Activated B cell treated with CpG ODN at 0.5 μM for 24 hours (primary cell): ENCODE measurements at places on chromosomes 12 and 14.

DNA sequence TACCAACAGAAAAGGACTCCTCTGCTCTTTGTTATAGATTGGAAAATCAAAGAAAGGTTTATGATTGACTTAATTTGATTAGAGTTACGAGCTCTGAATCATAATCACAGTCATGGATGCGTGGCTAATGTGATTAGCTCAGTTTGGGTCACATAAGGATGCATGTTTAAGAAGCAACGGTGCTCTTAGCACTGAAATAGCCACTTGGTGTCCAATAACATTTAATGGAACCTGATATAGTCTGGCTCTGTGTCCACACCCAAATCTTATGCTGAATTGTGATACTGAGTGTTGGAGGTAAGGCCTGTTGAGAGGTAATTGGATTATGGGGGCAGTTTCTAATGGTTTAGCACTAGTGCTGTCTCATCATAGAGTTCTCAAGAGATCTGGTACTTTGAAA, 501.6 kb downstream of the SLC6A15 start:
- no peak for DNase-seq

GRCh38 chr12:121364683-121365121, 12.5 kb upstream of the ANAPC5 start:
- no peak for DNase-seq

DNA sequence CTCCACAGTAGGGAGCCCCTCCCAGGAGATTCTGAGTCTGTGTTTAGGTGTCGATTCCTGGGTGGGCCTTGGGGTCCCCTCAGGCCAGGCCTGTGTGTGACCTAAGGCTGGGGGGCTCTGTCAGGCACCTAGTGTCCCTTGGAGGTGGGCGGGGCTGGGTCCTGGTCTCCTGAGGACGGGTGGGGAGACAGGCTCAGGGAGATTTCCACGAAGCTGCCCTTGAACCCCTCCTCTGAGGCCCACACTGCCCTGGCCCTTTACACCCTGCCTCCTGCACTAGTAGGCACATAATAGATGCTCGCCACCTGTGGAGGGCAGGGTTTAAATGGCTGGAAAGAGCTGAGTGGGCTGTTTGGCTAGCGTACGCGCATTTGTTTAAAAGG, 32.9 kb downstream of the MEG3 start:
- no peak for DNase-seq

DNA sequence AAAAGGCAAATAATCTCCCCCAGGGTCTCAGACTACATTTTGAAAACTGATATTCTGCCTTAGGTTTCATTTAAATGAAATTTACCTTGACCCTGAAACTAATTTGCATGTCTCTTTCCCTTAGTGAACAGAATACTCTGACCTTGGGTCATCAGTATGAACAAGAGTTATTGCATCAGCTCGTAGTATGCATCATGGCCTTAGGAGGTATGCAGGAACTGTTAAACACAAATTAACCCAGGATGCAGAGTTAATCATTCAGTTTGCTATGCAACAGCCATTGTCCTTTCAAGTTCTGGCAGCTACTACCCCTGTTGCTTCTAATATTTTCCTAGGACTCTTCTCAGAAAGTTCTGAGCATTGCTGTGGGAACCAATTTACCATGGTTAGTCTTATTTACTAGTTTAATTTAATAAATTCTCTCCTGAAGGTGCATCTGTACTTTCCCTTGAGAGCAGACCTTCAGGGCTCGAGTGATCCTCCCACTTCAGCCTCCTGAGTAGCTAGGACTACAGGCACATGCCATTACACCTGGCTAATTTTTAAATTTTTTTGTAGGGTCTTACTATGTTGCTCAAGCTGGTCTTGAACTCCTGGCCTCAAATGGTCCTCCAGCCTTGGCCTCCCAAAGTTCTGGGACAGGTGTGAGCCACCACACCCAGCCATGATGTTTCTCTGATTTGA, 126.7 kb downstream of the TTC6 start:
- DNase-seq: no peak

DNA sequence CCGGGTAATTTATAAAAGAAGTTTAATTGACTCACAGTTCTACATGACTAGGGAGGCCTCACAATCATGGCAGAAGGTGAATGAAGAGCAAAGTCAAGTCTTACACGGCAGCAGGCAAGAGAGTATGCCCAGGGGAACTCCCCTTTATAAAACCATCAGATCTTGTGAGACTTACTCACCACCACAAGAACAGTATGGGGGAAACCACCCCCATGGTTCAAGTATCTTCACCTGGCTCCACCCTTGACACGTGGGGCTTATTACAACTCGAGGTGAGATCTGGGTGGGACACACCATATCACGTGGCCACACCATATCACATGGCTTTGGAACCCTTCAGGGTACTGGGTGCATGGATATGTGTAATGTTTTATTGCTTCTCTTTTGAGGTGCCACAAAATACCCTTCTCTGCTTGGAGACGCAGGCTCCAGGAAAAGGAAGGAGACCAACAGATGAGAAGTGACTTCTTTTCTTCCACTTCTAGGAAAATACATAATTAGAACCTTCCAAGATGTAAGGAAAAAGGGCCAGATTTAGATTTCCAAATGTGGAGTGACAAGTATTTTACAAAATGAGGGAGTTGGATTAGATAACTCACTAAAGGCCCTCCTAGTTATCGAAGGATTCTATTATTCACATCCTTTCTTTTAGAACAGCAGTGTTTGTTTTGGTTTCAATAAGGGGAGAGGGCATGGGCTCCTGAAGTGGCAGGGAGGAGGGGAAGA, 33.1 kb upstream of the ETFBKMT start:
- no peak for DNase-seq

DNA sequence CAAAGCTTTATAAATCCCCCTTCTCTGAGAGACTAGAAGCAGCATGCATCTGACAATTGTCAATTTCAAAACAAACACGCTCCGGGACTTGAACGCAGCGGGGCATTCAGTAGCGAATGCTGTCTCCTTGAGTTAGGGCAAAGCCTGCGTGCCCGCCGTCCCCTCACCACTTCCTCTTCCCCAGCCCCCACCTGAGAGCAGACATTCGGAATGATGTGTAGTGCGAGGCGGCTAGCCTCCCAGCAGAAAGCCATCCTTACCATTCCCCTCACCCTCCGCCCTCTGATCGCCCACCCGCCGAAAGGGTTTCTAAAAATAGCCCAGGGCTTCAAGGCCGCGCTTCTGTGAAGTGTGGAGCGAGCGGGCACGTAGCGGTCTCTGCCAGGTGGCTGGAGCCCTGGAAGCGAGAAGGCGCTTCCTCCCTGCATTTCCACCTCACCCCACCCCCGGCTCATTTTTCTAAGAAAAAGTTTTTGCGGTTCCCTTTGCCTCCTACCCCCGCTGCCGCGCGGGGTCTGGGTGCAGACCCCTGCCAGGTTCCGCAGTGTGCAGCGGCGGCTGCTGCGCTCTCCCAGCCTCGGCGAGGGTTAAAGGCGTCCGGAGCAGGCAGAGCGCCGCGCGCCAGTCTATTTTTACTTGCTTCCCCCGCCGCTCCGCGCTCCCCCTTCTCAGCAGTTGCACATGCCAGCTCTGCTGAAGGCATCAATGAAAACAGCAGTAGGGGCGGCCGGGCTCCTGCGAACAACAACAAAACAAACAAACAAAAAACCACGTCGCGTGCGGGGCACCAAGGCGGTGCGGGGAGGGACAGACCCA, 2.2 kb downstream of the PRMT8 start:
- DNase-seq: no peak

- no peak for DNase-seq
These were observed 43.1 kb upstream of the PSMC1 start for GRCh38 chr14:90213099-90213748.

DNA sequence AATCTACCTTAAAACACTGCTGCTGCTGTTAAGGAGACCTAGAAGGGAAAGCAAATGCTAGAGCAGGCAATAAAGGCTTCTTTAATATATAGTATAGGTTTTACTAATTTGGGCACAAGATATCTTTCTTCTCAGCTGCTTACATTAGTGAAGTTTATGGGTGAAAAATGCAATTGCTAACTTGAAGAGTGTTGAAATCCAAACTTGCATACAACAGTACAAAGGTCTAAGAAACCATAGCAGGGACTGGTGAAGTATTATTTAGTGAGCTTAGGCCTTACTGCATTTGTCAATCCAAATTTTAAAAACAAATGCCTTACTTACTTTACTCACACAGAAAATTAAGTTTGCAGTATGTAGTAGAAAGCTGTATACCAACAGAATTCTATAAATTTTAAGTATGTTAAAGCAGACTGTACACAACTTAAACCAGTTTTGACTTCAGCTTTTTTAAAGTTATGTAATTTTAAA, 1.4 kb upstream of the AP4S1 start:
- DNase-seq: no peak

DNA sequence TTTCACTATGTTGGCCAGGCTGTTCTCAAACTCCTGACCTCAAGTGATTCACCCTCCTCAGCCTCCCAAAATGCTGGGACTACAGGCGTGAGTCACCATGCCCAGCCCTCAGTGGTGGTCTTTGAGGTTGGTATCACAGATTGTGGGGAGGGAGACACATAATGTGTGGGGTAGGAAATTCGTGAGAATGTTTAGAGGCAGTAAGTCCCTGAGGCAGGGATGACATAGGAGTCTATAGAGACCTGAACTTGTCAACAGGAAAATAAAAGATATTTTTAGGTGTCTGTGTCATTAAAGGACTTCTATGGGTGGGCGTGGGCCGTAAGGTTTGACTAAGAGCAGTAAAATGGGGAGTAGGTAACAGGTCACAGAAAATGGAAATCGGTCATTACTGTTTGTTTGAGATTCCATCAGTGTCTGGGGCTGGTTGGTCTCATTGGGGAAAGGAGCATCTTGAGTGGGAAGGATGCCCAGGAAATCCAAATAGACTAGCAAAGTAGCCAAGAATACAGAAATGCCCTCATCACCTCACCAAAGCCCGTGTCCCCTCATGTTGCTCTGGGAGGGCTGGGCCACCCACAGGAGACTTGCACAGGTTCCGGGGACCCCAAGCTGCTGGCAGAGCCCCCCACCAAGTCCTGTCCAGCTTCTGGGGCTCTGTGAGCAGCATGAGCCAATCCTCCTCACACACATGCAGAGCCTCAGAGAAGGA, 63.6 kb upstream of the BCL2L14 start:
- no peak for DNase-seq

DNA sequence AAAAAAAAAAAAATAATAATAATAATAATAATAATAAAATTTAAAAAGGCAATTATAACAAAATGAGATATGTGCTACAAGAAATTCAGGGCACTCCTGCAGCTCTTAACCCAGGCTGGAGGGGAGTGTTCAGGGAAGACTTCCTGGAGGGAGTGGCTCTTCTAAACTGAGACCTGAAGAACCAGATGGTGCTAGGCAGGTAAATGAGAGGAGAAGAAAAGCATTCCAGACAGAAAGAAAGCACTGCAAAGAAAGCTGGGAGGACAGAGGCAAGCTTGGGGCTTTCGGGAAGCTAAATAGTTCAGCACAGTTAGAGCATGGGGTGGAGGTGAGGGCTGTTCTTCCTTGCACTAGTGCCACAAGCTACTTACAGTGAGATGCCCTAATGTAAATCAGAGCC, 9.9 kb upstream of the SRSF9 start:
- DNase-seq: no peak

GRCh38 chr12:27001663-27002062, 12.5 kb downstream of the TM7SF3 start:
- no peak for DNase-seq

GRCh38 chr12:16329594-16329993, 17.9 kb upstream of the MGST1 start:
- DNase-seq: no peak

DNA sequence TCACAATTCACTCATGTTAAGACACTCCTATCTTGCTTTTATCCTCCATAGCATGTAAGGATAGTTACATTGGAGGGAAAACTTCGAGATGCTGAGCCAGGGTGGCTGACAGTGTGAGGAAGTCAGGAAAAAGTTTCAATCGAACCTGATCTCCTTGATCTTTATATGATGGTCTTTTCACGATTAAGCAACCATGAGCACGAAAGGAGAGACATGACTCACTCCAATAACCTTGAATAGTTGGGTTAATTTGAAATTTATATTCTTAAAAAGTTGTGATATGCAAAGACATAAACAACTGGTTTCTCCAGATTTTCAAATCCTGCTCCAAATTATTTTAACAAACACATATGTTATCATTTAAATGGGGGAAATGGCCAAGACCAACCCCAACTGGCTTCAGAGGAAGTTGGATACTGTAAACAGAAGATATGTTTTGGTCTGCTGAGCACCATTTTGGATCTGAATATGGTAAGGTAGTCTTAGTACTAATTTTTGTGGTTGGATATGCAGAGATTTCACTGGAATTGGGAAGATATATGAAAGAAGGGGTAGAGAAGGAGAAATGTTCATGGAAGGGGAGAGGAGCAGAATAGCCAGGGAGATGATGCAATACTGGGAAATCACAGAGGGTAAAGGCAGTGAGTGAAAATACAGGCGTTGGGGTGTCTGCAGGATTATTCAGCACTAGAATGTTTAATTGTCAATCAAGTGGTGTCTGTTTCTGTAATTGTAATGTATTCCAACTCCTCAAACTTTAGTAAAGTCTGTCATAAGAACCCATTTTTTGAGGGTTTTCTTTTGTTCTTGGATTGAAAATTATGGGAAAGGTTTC, 185.2 kb upstream of the SLC38A2 start:
- DNase-seq: no peak

DNA sequence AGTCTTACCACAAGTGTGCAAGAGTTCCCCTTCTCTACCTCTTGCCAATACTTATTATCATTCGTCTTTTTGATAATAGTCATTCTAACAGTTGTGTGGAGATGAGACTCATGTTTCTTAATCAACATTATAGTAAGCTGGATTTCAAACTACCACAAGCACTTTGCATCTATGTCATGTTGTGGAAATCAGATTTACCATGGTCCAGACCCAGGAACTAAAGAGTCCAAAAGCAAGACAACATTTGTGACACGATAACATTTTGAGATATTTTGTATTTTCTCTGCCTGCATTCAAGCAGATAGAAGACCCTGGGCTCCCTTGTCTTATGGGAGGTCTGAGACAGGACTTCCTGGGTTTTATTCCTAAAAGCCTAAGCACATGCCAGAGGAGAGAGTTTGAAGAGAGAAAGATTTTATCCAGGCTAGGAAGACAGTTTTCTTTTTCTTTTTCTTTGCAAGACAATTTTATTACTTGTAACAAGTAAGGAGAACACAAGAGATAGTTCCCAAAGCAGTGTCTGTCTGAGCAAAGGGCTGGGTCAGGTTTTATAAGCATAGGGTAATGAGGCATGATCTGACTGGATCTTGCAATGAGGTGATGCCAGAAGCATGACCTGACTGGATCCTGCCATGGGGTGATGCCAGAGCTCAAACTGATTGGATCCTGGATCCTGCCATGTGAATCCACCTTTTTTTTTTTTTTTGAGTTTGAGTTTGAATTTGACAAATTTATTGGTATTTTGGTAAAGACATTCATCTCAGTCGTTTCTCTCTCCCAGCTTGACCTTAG, 180.5 kb upstream of the HMGA2 start:
- no peak for DNase-seq

- DNase-seq: no peak
These were observed 354.9 kb downstream of the DIO2 start for GRCh38 chr14:79856381-79856780.

GRCh38 chr14:69041783-69042182, 62.7 kb upstream of the ACTN1 start:
- DNase-seq: no peak

GRCh38 chr12:129193263-129193871, 340.1 kb downstream of the GLT1D1 start:
- DNase-seq: no peak

- no peak for DNase-seq
These were observed 7.0 kb downstream of the AREL1 start for GRCh38 chr14:74705613-74706500.

- DNase-seq: no peak
These were observed 29.8 kb downstream of the BRMS1L start for GRCh38 chr14:35855876-35856481.
